NCI-H82 (cell line): ENCODE measurements at places on chromosomes 1 and 21.

GRCh38 chr1:41367288-41367642, 6.0 kb downstream of the FOXO6 start:
- DNase-seq = no peak

DNA sequence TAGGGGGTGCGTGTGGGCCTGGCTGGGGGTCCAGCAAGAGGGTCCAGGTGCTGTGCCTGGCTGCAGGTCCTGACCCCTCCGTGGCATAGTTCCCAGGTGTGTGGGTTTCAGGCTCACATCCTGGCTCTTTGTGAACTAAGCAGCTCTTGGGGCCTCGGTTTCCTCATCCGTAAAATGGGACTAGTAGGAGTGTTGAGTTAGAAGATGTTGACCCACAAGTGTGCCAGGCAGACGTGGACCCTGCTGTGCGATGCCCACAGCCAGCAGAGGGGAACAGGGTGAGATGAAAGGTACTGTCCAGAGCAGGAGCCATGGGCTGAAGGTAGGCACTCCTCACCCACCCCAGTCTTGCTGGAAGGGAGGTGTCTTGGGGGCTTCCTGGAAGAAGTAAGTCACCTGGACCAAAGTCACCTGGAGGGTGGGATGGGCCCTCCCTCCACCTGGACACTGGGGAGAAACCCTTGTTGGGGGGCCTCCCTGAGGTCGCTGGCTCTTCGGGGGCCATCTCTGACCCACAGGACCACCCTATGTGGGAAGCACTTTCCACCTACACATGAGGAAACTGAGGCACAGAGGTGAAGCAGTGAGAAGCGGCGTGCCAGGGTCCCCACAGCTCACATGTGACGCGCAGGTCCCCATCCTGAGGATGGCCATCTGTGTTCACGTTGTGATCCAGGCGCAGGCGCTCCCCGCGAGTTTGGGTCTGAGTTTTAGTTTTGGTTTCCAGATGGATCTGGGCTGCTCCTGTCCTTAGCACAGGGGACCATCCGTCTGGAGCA, 1.4 kb downstream of the ARHGEF16 start:
- no peak for DNase-seq

DNA sequence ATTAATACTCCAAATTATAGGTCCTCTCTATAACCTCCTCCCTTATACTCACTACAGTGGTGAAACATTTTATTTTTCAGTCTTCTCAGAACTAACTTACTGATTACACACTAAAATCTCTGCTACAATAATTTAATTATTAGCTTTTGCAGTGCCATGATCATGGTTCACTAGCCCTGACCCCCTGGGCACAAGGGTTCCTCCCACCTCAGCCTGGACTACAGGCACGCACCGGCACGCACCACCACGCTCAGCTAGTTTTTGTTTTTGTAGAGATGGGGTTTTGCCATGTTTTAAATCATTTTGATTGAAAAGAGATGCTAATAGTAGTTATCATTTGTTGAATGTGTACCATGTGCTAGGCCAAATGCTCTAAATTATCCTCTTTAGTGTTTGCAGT, 6.3 kb downstream of the PATJ start:
- no peak for DNase-seq

DNA sequence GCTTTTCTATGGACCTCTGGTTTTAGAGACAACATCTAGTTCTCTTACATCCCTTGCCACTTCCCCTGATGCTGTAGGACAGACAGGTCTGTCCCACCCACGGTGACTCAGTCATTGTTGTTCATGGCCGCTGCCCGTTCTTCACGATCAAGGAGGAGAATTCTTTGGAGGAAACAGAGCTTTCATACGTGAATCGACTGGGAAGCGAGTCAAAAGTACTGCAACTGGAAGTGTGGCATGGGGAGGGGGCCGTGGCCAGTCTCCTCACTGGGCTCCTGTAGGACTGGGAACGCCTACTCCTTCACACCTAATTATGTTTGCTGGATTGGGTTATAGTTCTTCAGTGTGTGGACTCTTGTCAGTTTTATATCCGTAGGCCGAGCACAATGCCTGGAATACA, 4.4 kb upstream of the SLC37A1 start:
- DNase-seq = no peak

GRCh38 chr21:28832013-28832714, 160.5 kb downstream of the LTN1 start:
- DNase-seq = no peak

GRCh38 chr1:70487459-70487815, 76.4 kb downstream of the CTH start:
- DNase-seq = no peak

DNA sequence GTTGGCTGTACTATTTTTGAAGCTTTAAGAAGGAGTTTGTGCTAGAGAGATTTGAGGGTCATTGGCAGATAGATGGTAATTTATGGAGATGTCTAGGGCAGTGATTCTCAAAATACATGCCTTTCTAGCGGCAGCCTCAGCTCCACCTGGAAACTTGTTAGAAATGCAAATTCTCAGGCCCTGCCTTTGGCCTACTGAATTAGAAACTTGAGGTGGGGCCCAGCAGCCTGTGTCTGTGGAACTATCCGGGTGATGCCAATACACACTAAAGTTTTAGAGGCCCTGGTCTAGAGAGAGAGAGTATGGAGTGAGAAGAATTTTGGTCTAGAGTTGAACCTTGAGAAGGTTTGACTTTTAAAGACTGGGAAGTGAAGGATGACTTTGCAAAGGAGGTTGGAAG, 82.5 kb downstream of the CDC14A start:
- DNase-seq = no peak

DNA sequence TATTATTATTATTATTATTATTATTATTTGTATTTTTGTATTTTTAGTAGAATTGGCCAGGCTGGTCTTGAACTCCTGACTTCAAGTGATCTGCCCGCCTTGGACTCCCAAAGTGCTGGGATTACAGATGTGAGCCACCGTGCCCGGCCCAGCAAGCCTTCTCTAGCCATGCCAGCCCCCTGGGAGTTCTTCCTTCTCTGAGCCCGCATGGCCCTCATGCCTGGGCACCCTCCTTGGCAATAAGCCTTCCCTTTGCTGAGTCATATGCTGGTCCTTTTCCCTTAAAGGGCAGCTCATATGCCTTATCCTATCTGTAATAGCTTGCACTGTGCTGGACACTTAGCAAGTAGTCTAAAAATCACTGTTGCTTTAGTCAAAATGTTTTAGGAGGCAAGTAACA, 8.5 kb upstream of the NBL1 start:
- no peak for DNase-seq

- peak; percentile 95 for DNase-seq
These were observed 23.3 kb downstream of the KIRREL1 start for GRCh38 chr1:158016651-158017335.

GRCh38 chr1:25793585-25794170, 6.3 kb upstream of the SELENON start:
- DNase-seq = no peak

DNA sequence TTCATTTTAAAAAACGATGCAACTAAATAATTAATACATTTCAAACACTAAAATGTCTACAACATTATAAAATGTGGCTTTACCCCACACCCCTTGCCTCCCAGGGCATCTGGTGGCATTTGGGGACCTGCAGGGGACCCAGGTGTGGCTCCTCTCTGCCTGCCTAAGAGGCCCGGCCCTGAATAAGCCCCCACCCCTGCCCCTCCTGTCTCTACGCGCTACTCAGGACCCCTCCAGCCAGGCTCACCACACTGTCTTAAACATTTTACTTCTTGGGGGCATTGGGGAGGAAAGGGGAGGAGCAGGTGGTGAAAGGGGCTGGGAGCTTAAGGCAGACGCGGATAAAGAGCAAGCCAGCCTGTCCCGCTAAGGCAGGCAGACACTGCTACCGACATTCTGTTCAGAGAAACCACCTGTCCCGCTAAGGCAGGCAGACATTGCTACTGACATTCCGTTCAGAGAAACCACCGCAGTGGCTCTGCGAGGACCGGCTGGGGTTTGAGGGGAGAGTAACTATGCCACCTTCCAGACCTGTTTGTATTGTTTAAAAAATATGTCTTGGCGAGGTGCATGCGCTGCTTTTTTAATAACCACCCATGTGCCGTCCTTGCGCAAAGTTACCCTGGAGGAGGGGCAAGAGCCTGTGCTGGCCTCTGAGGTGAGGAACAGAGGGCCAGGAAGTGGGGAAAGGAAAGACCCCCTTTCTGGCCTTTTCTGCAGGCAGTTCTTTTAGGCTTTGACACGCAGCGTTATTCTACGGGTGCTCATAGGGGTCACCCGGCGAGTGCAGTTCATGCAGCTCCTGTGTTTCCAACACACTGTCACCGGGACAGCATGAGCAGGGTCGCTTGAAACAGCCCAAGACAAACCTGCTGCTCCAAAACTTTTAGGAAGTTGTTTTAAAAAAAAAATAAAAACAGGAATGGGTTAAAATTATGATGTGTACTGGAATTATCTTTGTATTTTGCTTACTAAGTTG, 51.3 kb upstream of the RIPK4 start:
- DNase-seq = peak; percentile 15

GRCh38 chr1:77170687-77171086, 48.5 kb downstream of the PIGK start:
- DNase-seq = no peak

DNA sequence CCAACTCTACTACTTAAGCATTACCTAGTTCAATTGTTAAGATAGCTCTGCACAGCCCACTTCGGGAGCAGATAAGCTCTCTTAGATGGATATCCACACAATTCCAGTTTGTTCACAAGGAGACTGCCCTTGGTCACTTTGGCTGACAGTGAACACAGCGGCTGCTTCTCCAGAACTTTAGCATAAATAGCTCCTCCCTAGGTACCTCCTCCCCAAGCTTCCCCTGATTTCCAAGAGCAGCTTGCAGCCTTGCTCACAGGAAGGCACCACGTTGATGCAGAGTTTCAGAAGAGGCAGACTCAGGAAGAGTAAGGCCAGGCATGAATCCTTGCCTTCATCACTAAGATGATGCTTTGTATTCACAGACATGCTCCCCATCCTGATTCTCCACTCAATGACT, 24.7 kb downstream of the TFF3 start:
- DNase-seq = no peak

DNA sequence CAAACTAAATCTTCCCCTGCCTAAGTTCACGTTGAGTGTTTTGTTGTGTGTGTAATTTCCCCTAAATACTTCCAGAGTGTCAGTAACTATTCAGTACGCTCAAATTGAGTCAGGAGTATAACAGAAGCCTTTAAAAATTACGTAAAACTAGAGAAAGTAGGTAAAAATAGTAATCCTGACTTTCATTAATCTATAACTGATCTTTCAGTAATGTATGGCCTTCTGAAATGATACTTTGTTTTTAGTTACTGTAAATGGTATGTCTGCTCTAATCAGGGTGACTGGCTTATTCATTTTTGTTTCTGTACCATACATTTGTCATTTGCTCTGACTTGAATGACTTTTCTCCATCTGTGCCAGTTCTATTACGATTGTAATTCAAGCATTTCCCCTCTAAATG, 29.4 kb downstream of the MIER1 start:
- DNase-seq = no peak

DNA sequence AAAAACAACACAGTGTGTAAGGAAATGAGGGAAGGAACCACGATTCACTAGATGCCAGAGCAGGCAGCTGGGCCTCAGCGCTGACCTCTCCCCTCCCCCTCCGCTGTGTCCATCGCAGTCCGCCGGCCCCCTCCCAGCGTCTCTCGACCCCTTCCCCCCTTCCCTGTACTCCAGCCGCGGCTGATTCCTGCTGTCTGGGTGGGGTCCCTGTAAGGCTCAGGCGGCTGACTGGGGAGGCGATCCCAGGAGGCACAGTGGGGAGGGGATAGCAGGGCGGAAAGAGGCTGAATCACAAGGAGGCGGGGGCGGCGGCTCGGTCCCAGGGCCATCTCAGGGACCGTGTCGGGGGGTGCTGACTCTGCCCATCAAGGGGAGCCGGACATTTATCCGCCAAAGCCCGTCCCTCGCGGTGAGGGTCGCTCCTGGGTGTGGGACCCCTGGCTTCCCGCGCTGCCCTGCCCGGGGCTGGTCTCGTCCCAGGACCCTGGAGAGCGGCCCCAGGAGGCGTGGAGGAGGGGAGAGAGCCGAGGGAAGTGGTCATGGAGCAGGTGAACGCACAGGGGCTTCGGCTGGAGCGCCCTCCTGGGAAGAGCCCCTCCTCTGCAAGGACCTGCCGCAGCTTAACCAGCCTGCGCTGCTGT, 241.9 kb downstream of the PTPRU start:
- DNase-seq = no peak

DNA sequence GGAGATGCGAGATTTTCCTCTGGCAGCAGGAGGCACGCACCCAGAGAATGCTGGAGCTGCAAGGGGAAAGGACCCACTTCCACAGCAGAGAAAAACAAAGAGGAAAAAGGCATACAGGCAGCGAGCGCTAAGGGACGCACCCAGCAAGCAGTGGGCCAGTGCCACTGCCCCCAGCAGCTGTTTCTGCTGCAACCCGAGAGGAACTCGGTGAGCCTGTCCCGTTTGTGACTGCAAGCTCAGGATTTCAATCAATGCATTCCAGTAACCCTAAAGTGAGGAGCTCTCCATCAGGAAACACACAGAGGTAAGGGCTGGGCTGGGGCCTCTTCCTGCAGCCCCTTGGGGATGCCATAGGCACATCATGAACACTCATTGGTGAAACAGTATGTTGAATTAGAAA, 58.7 kb downstream of the ACP6 start:
- DNase-seq = no peak

GRCh38 chr1:10569531-10569930, 94.8 kb downstream of the PEX14 start:
- no peak for DNase-seq

DNA sequence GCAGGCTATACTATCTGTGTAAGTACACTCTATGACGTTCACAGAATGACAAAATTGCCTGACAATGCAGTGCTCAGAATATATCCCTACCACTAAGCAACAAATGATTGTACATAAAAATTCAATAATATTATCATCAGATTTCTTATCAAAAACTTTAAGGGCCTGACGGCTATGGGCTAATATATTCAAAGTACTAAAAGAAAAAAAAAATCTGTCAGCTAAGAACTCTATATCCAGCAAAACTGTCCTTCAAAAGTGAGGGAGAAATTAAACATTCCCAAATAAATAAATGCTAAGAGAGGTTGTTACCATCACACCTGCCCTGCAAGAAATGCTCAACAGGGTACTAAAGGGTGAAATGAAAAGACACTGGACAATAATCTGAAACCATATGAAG, 127.3 kb downstream of the TM2D1 start:
- no peak for DNase-seq

DNA sequence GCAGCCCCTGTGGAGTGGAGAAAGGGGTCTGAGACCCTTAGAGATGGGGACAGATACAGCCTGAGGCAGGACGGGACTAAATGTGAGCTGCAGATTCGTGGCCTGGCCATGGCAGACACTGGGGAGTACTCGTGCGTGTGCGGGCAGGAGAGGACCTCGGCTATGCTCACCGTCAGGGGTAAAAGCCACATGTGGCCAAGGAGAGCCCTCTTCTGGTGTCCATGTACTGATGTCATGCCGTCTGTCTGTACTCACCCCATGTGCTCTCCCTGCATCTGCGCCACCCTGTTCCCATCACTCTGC, 84.7 kb downstream of the OBSCN start:
- DNase-seq = no peak

GRCh38 chr21:36848730-36849274, 117.7 kb downstream of the HLCS start:
- DNase-seq = no peak

DNA sequence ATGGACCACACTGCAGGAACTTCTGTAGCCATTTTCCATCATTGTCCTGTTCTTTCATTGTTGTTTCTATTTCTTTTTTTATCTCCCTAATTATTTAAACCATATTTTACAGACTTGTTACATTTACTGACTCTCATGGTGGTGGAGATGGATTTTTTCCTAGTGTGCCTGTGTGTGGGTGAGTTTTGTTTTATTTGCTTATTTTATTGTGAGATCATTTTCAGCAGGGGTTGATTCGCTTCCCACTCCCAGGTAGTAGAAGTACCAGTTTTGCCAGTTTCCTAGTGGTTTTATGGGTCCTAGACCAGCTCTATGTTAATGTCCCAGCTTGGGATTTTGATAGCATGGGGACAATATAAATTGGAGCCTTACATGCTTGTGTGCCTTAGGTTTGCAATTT, 80.0 kb upstream of the BACH1 start:
- DNase-seq = no peak
